ENCODE measurements at places on chromosomes 16 and 17.

DNA sequence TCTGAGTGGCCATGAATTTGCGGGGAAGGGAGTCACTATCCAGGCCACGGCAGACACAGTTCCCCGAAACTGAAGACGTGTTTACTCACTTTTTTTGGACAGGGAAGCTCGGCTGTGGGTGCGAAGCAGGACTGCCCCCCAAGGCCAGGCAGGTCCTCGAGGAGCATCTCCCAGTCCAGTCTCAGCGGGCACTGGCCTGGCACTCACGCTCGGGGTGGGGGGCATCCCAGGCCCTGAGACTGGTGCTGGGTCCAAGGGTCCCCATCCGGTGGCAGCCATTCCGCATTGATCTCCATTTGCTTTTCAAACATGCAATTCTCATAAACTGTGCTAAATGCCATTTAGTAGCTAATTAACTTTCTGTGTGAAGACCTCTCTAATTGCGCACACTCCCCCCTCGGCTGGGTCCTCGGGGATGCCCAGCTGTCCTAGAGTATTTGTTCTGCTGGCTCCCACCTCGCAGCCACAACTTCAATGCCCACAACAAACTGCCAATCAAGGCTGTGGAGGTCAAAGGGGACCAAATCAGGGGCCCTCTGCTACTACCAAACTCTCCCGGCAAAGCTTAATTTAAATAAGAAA, 50.2 kb downstream of the TBC1D16 start:
- DNase-seq = no peak

DNA sequence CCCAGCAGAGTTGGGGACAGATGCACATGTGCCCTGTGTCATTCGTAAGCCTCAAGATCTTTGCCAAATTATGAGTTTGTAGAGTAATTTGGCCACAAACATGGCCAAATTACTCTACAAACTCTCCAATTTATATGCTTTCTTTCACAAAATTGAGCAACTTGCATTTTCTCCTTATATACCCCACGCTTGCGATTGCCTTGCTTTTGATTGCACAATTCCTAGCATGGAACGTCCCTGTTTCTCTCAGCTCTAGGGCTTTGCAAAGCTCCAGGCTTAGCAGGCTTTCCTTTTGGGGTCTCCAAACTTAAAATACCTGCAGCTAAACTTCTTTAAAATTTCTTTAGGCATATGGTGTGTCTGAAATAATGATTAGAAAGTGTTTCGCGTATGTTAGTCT, 28.5 kb upstream of the MAF start:
- no peak for DNase-seq

GRCh38 chr17:45789874-45790273, 5.8 kb downstream of the CRHR1 start:
- DNase-seq = no peak

GRCh38 chr16:80619824-80620223, 79.0 kb downstream of the DYNLRB2 start:
- DNase-seq = no peak

DNA sequence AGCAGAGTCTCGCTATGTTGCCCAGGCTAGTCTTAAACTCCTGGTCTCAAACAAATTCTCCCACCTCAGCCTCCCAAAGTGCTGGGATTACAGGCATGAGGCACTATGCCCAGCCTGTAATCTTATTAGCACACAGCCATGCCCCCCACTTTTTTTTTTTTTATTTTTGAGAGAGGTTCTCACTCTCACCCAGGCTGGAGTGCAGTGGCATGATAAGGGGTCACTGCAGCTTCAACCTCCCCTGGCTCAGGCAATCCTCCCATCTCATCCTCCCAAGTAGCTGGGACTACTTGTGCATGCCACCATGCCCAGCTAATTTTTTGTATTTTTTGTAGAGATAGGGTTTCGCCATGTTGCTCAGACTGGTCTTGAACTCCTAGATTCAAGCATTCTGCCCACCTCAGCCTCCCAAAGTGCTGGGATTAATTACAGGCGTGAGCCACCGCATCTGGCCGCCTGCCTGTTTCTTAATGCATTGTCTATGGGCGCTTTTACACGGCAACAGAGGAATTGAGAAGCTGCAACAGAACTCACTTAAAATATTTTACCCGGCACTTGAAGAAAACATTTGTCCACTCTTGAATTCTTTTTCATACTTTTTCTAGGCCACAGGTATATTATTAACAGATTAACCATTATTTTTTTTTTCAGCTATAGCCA, 8.8 kb upstream of the CEP20 start:
- no peak for DNase-seq

- DNase-seq = peak; percentile 15
Measured at GRCh38 chr16:74275031-74275636, 21.5 kb upstream of the PSMD7 start.

GRCh38 chr16:79509211-79509631, 91.3 kb downstream of the MAF start:
- DNase-seq = no peak

DNA sequence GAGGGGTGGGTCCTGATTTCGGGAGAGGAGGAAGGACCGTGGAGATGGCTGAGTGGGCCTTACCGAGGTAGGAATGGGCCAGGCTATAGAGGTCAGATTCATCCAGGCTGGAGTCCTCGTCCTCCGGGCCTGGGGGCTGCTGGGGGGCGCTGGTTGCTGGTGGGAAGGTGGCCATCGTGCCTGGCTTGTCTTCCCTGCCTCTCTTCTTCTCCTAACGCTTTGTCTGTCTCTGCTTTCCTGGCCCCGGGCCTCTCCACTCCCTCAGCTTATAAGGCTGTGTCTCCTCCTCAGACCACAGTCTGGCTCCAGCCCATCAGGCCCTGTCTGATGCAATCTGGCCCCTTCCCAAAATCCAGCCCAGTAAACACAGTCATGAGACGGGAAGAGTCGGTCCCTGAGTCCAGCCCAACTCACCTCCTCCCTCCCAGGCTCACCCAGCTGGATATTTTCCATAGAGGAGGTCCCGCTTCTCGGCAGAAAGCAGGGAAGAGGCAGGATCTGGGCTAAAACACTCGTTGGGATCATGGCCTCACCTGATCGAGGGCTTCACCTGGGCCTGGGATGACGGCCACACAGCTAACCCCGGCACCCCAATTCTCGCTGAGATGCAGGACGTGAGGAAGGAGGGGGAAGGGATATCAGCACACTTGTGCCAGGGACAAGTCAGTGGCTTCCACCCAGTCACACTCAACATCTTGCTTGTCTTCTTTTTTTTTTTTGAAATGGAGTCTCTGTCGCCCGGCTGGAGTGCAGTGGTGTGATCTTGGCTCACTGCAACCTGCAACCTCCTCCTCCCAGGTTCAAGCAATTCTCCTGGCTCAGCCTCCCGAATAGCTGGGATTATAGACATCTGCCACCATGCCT, at the start of gene NUPR1:
TSS of gene NUPR1 (minus strand) at position 242 of the 864 bp plus-strand sequence. CDS start at position 175, 67 bp downstream.
- DNase-seq = peak; percentile 97

- DNase-seq = no peak
Measured at GRCh38 chr16:85173146-85173980, 61.1 kb upstream of the CIBAR2 start.

- no peak for DNase-seq
Measured at GRCh38 chr17:42929497-42929844, 28.9 kb downstream of the G6PC1 start.

DNA sequence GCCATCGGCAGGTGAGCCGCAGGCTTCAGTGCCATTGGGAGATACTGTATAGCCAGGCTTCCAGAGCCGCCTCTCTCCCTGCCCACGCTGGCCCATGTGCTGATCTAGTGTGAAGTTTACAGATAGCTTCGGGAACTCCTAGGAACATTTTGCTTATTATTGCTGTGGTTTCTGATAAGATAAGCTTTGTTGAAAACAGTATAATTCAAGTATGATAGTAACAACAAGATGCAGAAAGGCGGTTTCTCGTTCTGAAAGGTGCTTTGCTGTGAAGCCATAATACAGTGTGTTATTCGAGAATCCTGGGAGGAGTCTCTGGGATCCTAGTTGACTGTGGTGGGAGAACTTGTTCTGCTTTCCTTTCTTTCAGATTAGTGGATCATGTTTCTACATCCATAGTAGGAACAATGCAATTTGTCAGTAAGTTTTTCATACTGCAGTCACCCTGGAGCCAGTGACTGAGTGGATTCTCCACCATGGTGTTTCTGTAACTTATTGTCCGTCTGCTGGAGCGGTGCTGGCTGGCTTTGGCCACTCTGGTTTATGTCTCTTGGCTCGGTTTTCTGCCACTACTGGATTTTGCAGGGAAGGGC, 31.5 kb downstream of the RAB11FIP3 start:
- no peak for DNase-seq

DNA sequence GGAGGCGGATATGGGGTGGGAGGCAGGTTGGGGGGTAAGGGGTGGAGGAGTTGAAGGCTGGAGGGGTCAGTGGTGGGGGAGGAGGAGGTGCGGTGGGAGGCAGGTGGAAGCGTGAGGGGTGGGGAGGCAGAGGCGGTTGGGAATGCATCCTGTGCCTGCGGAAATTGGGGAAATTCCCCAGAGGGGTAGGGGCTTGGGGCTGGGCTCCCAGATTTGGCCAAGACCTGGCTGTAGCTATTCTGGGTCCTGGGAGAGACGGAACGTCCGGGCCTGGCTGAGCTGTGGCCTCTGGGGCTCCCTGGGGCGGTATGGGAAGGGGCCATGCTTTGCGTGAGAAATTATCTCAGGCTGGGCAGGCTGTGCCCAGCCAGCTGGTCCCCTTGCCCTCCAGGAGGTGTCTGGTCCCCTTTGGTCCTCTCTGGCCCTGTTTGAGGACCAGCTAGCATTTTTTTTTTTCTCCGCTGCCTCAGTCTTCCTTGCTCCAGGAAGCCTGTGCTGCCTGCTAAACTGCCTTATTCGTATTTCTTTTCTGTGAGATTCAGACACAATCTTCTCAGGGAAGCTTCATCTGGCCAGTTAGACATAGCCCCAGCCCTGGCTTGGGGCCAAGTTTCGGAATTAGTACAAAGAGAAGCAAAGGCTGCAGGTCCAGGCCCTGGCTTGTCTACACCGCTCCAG, 7.3 kb upstream of the TRPV2 start:
- DNase-seq = peak; percentile 38

- DNase-seq = no peak
Measured at GRCh38 chr16:67917140-67917851, 14.4 kb downstream of the CTRL start.
